ENCODE measurements at places on chromosomes 12 and 14. TPM values are rescaled to one million over a fixed set of nuclear protein-coding genes. Genes with fewer than 3 reads are reported as not detected.

The USP44 gene
- total RNA-seq = 8.0 TPM

The DEPDC4 gene
- total RNA-seq = 1.5 TPM

The CACNA1C gene
- 9.0 TPM for total RNA-seq

The BEGAIN gene
- 12.3 TPM for total RNA-seq

The RAB5B gene
- total RNA-seq = 143 TPM

The ASCL1 gene
- not detected for total RNA-seq

The RHOJ gene
- 55.9 TPM for total RNA-seq

The NEDD1 gene
- 22.2 TPM for total RNA-seq

The SMCO3 gene
- 21.0 TPM for total RNA-seq

The CCDC177 gene
- total RNA-seq = not detected

The FSCB gene
- 0.36 TPM for total RNA-seq

The C12orf54 gene
- 2.4 TPM for total RNA-seq

The EXOC3L4 gene
- total RNA-seq = 3.3 TPM

The LTBP2 gene
- total RNA-seq = 93.0 TPM

The ADAM21 gene
- not detected for total RNA-seq

The GLT8D2 gene
- 44.8 TPM for total RNA-seq

Data from sciatic nerve (tissue), 2 donors.